BJ (cell line): ENCODE measurements at places on chromosomes 16 and 17.

DNA sequence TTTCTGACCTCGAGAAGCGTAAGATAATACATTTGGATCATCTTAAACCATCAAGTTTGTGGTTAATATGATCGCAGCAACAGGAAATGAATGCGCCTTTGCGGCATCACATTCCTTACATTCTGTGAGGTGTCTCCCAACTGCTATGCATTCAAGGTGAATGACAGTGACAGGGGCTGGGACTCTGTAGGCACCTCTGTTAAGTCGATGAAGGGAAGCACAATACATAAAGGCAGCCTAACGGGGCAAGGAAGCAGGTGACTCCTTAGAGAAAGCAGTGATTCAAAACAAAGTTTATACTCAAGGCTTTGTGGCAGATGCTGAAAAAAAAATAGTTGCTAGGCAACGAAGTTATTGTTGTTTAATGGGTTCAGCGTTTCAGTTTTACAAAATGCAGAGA, 21.6 kb upstream of the EVPL start:
- no peak for DNase-seq

GRCh38 chr16:86836503-86837129, 258.3 kb downstream of the FOXL1 start:
- DNase-seq = peak; percentile 90

- DNase-seq = no peak
These were observed 26.3 kb downstream of the MARF1 start for GRCh38 chr16:15616475-15617165.

GRCh38 chr17:72185564-72185963, 64.7 kb downstream of the SOX9 start:
- DNase-seq = no peak

- no peak for DNase-seq
These were observed 14.1 kb upstream of the DNAI2 start for GRCh38 chr17:74259667-74260524.

GRCh38 chr17:51046514-51047384, 73.9 kb downstream of the SPAG9 start:
- no peak for DNase-seq

- DNase-seq = no peak
These were observed 50.5 kb downstream of the WWP2 start for GRCh38 chr16:69812688-69813014.

- DNase-seq = no peak
These were observed 8.6 kb downstream of the C16orf96 start for GRCh38 chr16:4564661-4565267.

- no peak for DNase-seq
These were observed 9.6 kb upstream of the LPCAT2 start for GRCh38 chr16:55499281-55499680.

DNA sequence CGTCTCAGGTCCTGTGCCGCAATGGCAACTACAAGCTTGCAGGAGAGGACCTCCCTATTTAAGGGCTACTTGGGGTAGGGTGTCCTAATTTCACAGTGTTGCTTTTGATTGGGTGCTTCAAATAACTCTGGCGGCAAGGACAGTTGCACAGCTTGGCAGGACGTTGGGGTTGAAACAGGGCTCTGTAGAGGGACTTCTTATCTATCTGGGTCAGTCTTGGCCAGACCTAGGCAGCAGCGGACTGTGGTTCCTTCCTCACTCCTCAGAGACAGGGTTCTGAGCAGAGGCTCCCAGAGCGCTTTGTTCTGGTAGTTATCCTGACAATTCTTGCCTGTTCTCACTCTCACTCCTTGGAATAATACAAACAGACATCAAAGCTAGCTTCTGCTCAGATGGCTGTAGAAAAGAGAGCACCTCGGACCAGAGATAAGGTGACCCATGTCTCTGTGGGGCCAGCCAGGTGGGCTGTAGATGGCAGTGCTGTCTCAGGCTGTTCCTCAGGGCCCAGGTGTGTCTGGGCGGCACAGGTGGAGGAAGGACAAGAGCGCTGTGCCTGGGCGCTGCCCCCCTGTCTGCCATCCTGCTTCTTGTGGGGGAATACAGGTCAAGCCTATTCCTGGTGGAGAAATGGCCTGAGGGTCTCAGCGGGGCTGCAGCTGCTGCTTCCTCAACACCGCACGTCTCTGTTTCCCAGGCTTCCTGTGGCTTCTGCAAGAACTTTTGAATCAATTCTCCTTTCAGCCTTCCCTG, 61.0 kb downstream of the PLD6 start:
- DNase-seq = no peak

DNA sequence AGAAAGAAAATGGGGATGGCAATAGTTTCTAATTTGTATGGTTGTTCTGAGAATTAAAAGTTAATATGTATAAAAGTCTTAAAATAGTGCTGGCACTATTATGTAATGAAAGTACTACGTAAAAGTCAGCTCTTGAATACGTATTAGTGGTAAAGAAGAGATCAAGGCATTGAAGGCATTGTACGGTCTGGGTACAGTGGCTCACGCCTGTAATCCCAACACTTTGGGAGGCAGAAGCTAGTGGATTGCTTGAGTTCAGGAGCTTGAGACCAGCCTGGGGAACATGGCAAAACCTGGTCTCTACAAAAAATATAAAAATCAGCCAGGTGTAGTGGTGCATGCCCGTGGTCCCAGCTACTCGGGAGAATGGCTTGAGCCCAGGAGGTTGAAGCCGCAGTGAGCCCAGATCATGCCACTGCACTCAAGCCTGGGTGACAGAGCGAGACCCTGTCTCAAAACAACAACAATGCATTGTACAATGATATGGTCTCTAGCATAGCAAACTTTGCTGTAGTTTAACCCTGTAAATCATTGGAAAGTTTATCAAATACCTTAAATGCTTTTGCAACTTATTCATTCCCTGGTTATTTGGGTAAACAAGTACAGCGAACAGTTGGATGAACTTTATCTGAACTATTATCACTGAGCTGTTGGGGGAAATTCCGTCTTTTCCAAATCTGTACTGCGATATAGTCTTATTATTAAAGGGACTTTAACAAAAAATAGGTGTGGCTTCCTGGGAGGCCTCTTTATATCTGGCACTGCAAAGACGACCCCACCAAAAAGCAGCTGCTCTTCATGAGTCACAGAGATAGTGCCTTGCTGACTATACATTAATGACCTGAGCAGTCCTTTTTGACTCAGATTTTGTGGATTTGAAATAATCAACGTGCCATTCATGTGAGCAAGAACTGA, 73.6 kb downstream of the GPRC5B start:
- peak; percentile 37 for DNase-seq

DNA sequence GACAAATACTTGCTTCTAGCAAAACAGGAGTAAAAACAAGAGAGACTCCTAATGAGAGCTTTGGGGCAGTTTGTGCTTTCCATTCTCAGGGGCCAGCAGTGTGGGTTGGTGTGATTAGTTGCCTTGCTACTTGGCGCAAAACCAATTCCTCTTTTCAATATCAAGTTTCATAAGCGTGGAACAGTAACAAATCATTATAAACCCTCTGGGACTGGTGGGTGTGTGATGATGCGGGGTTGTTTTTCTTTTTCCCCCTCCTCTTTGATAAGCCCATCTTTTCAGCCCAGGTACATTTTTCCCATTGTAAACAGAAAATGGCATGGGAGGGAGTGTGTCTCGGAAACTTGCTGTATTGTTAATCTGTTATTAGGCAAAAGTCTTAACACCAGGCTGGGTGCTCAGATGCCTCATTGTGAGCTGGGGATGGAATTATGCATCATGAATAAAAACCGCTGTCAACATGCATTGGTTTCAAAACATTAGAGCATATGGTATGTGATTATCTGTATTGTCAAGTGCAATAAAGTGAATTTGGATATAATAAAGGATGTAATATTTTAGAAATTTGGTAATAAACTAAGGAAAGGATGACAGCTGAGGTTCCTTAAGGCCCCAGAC, 166.4 kb downstream of the CCDC182 start:
- DNase-seq = no peak

DNA sequence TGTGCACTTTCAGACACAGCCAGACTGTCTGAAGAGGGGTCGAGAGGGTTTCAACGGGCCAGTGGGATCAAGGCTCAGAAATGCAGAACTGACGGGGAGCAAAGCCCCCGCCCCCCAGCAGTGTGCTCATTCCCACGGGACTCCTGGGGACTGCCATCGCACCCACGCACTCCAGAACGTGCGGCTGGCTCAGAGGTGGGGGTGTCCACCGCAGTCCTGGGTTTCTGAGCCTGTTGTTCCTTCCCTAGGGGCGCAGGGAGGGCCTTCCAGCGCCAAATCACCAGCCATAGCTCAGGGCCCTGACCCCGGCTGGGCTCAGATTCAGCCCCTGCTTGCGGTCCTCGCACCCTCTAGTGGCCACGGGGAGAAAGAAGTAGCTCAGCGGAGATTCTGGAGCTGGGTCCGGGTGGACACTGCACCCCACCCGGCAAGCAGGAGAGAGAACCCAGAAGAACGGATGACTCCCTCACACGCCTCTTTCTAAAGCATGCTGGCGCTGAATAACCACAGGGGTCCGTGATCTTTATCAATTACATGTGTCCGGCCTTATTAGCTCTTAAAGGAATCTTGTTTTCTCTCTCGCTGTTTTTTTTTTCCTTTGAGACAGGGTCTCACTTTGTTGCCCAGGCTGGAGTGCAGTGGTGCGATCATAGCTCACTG, 45.0 kb upstream of the USP7 start:
- DNase-seq = no peak

- DNase-seq = no peak
These were observed 42.4 kb downstream of the TMEM235 start for GRCh38 chr17:78273813-78274212.

GRCh38 chr17:43572368-43572980, 26.3 kb upstream of the ETV4 start:
- no peak for DNase-seq

DNA sequence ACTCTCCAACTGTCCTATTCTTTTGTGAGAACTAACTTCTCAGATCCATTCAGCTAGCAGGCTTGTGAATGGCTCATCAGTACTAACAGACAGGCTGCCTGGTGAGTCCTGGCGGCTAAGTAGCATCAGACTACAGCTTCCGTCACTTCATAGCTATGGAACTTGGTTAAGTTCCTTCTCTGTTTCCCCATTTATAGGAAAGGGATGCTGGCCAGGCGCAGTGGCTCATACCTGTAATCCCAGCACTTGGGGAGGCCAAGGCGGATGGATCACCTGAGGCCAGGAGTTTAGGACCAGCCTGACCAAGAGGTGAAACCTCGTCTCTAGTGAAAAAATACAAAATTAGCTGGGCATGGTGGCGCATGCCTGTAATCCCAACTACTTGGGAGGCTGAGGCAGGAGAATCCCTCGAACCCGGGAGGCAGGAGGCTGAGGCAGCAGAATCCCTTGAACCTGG, 49.9 kb upstream of the TANGO6 start:
- DNase-seq = no peak

DNA sequence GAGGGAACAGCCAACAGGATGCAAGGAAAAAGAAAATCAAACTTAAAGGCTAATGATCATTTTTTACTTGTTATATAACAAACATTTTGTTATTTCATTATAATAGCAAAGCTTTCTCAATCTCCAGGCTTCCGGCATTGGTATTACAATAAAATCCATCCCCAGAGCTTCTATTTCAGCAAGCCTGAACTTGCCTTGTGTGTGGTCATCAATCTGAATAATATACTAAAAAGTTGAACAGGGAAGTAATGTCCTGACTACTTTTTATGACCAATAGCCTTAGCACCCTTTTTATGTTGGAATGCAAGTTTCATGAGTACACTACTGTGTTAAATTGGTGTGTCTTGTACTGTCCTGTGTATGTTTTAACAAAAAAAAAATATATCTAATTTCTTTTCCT, 27.1 kb upstream of the VWA3A start:
- DNase-seq = no peak
